ENCODE measurements at places on chromosomes 1 and 21.
A peak's percentile ranks its signal among the peaks of the same experiment; 100 is the strongest.

GRCh38 chr1:93687542-93687941 lies 5.9 kb upstream of the BCAR3 start:
- DNase-seq = no peak

- no peak for DNase-seq
These were observed 36.1 kb downstream of the CLSTN1 start for GRCh38 chr1:9787702-9788101.

GRCh38 chr1:221117548-221117951 lies 238.3 kb downstream of the HLX start:
- DNase-seq = peak; percentile 10

GRCh38 chr1:2546515-2547209 lies 9.5 kb upstream of the TNFRSF14 start:
- peak; percentile 68 for DNase-seq

DNA sequence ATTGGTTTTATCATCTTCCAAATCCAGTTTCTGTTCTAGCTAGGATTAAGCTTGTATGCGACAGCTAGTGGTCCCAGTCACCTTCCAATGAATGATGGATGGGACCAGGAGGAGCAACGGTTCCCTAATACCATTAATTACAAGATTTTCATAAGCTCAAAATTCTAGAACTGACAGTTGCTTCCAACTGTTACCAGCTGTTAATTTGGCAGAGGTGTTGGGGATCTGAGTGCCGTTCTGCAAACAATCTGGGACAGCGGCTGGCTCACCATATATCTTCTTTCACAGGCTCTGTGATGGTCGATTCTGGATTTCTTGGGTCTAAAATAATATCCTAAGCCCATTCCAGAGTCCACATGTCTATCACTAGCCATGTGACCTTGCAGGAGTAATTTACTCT lies 34.5 kb upstream of the RALGPS2 start:
- no peak for DNase-seq

GRCh38 chr1:165289556-165289955 lies 67.0 kb downstream of the LMX1A start:
- no peak for DNase-seq

- no peak for DNase-seq
These were observed 544.3 kb downstream of the KCNT2 start for GRCh38 chr1:196063952-196064351.

GRCh38 chr1:203717120-203717519 lies 47.9 kb upstream of the LAX1 start:
- no peak for DNase-seq

GRCh38 chr1:23478896-23479665 lies 4.9 kb downstream of the ASAP3 start:
- DNase-seq = peak; percentile 76

DNA sequence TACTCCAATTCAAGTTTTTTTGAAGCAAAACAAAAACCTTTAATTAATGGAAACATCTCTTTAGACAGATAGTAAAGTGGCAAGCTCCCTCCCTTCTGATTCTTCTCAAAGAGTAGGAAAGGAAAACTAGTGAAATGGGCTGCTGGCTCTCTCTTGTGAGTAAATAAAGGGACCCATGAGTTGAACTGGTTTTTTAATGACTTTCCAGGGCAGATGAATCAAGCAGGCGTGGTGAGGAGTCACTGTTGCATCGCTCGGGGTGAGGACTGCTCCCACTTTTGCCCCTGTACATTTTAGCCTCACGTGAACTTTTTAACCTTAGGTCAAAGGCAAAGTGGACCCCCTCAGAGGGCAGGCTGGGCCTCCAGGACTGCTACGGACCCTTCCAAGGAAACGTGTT lies 64.8 kb downstream of the ABCA4 start:
- DNase-seq = no peak

DNA sequence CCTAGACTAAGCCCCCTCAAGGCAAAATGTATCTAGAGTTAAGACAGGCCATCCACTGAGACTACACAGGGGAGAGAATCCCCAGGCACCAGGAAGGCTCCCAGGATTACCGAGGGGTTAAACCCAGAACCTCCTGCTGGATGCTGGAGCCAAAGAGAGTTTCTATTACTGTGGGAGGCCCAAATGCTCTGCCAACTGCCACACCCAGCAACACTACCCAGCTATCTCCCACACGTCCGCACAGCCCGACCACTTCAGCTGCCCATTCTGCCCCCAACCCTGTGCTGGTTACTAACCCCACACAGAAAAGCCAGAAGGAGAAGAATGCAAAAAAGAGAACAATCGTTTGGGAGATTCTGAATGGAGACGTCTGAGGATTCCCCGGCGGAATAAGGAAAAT lies 63.6 kb downstream of the CD46 start:
- DNase-seq = no peak

GRCh38 chr21:41663805-41664788 lies 102.8 kb downstream of the RIPK4 start:
- DNase-seq = no peak

- DNase-seq = no peak
These were observed 8.7 kb upstream of the TMEM52 start for GRCh38 chr1:1927751-1928150.

DNA sequence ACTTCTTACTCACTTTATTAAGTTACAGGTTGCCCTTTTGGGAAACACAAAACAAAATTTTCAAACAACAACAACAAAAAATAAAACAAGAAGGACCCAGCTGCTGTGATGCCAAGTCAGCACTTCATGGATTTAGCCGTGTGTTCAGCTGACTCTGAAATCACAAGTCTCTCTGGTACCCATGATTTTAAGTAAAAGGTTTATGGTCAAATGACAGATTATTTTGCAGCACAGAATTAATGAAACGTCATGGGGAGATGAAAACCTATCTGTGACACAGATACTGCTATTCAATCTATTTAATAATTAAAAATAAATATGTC lies 7.1 kb downstream of the AJAP1 start:
- DNase-seq = no peak

DNA sequence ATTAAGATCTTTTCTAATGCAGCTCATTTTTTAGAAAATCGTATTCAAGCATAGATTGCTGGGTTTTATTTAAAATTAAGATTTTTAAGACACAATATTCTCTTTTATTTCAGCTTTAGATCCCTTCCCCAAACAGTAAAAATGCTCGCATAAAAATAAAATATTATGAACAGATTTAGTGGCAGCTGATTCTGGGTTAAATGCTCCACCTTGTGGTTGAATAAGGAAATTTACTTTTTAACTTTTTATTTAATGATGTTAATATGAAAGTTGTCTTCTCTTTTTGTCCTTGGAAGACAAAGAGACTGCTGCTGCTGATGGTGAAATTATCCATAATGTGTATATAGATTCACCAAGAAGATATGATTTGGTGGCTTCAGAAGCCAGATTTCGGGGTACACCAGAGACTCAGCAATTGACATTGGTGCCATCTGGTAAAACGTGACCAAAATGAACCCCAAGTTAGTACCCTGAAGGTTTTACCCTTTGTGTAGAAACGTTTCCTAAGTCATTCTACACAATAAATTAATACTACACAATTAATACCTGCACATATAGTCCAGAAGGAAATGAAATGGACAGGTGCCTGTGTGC lies 128.0 kb downstream of the ADAMTS1 start:
- no peak for DNase-seq

DNA sequence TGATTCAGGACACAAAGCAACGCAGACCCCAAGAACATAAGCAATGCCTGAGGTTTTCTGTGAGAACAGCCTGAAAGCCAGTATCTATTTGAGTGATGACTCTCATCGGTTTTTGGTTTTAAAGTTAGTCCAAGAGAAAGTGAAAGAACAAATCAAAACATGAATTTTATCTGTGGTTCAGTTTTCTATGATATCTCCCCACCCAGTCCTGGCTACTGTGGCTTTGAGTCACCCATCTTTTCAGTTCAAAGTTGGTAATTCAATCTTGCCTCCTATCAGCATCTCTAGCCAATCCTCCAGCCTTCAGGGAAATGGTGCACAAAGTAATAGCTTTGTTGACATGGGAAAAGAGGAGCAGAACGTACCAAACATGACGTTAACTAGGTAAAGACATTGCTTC lies 40.5 kb upstream of the KRTAP19-8 start:
- DNase-seq = no peak

DNA sequence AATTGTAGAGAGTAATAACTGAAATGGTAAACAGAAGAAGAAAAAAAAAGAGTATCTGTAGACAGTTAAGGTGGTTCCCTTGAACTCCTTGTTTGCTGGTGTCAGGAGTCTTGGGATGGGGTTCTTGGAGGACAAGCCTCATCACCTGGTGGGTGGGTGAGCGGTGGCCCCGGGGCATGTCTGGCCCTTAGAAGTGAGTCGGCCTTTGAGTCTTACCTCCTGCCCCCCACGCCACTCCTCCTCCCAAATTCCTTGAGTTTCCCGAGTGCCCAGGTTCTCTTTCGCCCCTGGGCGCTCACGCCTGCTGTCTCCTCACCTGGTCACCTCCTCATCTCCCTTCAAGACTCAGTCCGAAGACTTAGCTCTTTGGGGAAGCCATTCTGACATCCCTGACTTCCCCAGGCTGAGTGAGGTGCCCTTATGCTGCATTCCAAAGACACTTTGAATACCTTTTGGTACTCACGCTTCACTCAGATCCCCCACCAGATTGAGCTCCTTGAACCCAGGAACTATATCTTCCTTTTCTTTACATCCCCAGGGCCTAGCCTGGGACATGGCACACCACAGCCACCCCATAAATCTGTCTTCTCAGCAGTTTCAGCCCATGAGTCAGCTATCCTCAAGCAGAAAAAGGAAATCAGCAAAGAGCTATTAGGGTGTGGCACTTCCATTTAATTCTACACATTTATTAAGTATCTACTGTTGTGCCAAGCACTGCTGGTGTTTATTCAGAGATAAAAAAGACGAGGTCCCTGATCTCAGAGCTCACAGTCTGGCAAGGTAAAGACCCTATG lies 13.5 kb upstream of the IKBKE start:
- no peak for DNase-seq

DNA sequence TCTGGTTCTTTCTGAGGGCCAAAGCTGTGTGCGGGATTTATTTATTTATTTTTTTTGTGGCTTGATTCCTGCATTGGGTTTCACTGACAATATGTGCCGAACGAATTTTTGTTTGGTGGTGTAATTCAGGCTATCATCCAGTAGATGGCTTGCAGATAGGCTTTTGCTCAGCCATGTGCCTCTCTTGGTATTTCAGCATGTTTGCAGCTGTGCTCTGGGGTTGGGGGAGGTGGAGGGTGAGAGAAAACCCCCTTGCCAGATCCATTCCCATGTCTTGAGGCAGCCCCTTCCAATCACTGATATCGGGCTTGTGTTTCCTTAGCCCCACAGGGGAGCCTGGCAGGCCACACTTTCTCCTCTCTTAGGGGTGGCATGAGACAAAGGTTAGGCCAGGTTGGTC lies 302.4 kb downstream of the PTGER3 start:
- no peak for DNase-seq

DNA sequence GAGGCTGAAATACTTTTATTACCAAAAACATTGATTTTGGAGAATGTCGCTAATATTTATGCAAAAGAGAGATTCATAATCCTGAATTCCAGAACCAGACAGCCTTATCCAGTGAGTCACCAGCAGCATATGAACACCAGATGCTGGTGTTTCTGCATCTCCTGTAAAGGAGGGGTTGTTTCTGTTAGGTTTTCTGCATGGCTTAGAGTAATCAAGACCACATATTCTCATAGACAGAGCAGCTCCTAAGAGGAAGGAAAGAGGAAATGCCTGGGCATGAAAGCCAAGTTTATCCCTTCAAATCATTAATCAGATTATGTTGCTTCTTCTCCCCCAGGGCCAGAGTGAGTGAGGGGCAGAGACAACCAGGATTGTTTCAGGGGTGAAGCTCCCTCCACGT lies 86.2 kb downstream of the NGF start:
- no peak for DNase-seq

- no peak for DNase-seq
These were observed 32.1 kb downstream of the HSD17B7 start for GRCh38 chr1:162822391-162823200.

DNA sequence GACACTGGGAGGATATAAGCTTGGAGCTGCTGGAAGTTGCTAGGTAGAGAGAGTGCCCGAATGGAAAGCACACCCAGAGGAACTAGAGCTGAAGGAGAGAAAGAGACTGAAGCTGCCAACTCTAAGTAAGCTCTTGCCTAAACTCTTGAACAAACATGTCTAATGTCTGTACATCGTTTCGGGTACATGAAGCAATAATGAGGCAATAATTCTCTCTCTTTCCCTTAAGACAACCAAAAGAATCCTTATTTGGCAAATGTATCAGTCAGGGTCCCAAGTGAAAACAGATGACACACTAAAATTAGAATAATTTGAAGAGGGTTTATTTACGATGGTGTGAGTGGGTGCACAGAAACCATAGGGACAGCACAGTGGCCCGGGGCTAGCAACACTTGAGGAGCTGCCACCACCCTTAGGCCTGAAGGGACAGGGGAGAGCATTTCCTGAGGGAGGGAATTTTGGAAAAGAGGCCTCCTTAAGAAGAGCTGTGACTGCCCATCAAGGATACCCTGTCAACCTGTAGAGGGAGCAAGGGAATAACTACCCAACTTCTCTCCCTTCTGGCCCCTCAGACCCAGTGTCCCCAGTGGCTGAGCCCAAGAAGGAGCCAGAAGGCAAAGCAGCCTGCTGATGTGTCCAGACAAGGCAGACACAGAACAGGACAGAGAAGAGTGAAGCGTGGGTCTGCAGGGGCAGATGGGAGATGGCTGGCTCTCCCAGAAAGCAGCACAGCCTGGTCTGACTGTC lies 36.1 kb upstream of the KHDRBS1 start:
- no peak for DNase-seq

DNA sequence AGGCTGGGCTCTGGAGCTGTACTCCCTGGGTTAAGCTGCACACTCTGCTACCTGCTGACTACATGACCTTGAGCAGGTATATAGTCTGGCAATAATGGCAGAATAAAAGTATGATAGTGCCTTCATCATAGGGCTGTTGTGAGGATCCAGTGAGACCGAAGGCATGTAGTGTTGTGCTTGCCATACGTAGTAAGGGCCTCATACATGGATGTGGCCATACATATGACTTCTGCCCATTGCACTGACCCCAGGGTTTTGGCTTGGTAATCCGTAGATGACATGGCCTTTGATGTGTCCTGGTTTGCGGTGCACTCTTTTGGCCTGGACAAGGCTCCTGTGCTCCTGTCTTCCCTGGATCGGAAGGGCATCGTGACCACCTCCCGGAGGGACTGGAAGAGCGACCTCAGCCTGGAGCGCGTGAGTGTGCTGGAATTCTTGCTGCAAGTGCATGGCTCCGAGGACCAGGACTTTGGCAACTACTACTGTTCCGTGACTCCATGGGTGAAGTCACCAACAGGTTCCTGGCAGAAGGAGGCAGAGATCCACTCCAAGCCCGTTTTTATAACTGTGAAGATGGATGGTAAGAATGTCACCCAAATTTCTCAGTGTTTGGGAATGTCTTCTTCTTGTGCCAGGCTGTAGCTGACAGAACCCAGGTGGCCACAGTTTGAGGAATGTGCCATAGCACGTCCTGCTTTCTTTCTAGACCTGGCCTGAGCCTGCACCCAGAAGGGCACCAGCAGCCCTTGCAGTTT lies 17.0 kb upstream of the CD101 start:
- no peak for DNase-seq

DNA sequence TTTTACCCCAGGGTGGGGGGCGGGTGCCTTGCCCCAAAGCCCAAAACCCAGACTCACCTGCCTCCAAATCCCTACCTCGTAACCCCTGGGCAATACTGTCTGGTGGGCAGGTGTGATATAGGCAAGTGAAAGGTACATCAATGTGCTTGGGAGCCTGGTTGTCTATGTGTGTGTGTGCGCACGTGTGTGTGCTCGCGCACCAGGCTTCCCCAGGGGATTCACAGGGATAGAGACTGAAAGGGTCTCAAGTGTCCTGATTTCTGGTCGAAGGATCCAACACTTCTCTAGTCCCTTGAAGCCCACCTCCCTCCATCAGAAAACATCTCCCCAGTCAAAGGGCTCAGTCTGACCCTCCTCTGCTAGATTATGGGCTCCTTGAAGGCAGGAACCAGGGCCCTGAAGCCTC lies 28.9 kb upstream of the EPB41 start:
- DNase-seq = no peak

All from tibial nerve (tissue), 4 donors.